ENCODE measurements at places on chromosomes 4 and X.

GRCh38 chr4:4730249-4730648, 129.2 kb upstream of the MSX1 start:
- DNase-seq, result no peak

DNA sequence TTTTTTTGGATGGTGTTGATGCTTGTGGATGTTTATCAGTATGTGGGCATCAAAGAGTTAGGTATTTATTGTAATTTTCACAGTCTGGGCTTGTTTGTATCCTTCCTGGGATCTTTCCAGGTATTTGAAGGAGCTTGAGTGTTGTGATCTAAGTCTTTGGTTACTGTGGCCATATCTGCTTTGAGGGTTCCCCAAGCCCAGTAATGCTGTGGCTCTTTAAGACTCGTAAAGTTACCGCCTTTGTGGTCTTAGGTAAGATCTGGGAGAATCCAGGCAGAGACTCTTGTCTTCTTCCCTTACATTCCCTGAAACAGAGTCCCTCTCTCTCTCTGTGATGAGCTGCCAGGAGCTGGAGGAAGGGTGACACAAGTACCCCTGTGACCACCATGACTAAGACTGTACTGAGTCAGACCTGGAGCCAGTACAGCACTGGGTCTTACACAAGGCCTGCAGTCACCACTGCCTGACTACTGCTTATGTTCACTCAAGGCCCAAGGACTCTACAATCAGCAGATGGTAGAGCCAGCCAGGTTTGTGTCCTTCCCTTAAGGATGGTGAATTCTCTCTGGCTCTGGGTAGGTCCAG, 62.2 kb downstream of the FMR1NB start:
- DNase-seq, result no peak

DNA sequence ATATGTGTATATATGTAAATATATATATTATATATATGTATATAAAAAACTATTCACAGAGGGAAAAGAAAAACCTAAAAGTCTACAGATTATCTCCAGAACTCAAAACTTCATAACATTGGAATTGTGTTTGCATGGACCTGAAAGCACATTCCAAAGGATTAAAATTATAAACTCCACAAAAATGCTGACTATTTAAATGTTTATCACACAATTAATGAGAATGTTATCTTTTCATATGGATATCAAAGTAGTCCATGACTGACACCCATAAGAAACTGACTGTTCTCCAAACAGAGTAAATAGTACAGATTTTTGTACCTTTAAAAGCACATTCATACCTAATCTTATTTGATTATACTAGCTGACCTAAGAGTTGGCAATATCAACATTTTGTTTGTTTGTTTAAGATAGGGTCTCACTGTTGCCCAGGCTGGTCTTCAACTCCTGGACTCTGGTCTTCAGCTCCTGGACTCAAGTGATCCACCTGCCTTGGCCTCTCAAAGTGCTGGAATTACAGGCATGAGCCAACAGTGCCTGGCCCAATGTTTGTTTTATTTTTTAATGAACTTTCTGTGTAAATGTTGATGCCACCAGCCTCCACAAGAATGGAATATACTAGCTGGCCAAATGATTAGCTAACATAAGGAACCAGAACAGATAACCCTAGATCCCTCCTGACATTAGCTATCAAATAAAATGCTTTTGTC, 50.0 kb downstream of the SLC39A8 start:
- DNase-seq, result no peak

DNA sequence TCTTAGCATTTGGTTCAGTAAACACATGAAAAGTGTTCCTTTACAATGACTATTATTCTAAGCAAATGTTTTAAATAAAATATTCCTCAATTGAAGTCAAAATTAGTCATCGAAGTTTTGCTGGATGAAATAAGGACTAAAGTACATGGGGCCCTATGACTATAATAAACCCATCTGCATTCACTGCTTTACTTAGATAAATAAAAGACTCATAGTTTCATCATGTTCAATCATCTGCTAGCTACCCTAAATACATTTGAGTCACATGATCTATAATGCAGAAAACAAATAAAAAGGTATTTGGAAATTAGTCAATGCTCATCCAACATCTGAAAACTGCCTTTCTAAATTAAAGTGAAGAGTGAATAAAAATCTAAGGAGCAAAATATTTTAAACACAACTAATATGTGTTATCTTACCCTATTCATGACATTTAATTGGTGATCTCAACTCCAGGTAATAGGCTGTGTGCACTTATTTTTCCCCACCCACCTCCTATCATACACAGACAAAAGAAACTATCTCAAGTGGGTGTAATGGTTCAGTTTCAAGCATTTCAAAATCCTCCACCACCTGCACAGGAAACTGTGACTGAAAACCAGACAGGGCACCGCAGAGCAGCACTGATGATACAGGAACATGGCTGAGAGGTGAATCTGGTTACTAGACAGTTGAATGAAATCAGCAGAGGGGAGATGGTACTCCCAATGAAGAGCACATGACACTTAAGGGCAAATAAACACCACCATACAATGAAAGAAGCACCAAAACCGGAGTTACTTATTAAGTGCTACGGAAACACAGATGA, 78.6 kb downstream of the CAMK2D start:
- DNase-seq, result peak; percentile 42

DNA sequence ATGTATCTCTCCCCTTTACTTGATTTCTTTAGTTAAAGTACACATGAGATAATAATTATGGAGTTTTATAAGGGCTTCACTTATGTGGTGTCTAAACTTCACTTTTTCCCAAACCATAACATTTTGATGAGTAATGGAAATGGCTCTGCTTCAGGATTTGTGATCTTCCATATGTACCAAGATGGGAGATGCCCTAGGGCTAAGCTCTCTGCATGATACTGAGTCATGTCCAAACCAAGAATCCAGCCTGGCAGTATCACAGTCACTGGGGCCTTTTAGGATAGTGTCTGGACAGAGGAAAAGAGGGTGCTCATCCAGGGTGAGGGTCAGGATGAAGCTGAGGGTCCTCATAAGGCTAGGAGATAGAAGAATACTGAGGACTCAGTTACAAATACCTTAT, 47.9 kb upstream of the PAGE3 start:
- DNase-seq, result no peak

- DNase-seq, result no peak
Observed at GRCh38 chrX:54049801-54050200, 5.5 kb upstream of the PHF8 start.

GRCh38 chr4:94508806-94509205, 57.1 kb downstream of the PDLIM5 start:
- DNase-seq, result no peak

- DNase-seq, result no peak
Observed at GRCh38 chr4:70768301-70768948, 46.7 kb downstream of the RUFY3 start.

- no peak for DNase-seq
Observed at GRCh38 chr4:67996127-67996526, 32.8 kb upstream of the TMPRSS11A start.

DNA sequence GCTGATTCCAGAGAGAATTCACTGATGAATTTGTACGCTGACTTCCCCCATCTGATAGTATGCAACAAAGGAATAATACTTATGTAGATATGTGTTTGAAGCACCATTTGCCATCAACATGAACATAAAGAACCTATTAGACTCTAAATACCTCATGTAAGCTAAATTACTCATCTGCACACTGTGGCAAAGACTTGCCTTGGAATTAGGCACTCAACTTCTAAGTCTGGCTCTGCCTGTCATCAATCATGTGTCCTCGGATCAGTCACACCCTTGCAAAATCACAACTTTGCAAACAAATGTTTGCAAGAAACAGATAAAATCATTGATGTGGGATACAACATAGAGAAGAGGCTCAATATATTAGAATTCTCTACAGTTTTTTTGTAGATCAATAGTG, 169.9 kb upstream of the LDB2 start:
- no peak for DNase-seq

DNA sequence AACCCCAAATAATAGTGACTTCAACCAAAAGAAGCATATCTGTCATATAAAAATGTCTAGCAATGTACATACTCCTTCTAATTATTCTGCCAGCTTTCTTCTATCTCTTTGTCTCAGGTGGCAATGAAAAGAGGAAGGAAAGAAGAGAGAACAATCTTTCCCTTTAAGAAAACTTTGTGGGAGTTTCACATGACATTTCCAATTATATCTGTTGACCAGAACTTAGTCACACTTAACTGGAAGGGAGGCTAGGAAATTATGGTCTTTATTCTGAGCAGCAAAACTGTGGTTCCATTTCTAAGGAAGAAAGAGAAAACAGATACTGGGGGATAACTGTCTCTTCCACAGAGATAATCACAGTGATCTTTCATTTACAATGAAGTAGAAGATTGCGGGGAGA, 12.9 kb upstream of the MAOA start:
- no peak for DNase-seq

DNA sequence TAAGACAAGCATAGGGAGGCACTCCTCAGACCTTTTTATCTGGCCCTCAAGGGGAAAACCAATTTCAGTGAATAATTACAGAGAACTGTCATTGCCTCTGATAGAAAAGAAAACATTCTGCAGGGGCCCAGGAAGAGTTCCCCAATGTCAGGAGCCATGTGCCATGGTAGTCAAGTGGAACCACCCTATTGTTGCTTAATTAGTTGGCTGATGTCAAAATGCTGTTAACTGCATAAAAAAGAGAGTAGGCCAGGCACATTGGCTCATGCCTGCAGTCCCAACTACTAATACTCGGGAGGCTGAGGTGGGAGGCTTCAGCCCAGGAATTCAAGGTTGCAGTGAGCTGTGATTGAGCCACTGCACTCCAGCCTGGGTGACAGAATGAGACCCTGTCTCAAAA, 28.6 kb upstream of the OGT start:
- no peak for DNase-seq

DNA sequence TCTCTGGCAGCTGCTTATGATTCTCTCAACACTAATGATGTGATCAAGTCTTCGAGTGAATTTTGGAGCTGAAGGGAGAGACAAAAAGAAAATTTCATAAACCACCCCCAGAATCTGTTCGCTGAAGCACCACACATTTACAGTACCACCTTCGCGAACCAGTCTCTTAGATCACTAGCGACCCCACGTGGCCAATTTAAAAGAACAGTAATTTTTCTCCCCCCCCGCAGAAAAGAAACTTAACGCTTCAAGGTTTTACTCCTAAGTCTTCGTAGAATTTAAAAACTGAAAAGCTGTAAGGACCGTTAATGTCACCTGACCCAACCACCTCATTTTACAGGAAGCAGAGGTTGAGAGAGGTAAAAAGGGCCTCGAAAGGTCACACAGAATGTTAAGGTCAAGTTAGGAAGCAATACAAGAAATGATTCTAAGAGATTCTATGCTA, 187.5 kb downstream of the QDPR start:
- DNase-seq, result peak; percentile 18

DNA sequence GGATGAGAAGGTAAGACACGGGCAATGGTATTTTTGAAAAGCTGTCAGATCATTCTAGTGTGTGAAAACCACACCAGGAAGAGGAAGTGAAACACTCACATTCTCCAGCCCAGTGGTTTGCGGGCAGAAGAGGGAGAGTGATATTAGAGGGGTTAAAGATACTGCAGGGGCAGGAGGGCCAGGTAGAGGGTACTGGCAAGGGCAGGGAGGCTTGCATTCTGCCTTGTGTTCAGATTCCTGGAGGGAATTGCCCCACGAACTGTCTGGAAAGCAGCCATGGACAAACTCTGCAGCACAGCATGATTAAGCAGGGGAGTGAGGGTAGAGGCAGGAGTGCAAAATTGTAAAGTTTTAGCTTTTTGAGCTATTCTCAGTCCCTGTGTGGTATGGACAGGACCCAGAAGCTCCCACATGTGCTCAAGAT, 30.9 kb downstream of the NIPAL1 start:
- peak; percentile 75 for DNase-seq

- DNase-seq, result no peak
Observed at GRCh38 chr4:108240366-108240765, 71.6 kb upstream of the LEF1 start.

- no peak for DNase-seq
Observed at GRCh38 chr4:118967393-118967792, 78.7 kb downstream of the SYNPO2 start.

DNA sequence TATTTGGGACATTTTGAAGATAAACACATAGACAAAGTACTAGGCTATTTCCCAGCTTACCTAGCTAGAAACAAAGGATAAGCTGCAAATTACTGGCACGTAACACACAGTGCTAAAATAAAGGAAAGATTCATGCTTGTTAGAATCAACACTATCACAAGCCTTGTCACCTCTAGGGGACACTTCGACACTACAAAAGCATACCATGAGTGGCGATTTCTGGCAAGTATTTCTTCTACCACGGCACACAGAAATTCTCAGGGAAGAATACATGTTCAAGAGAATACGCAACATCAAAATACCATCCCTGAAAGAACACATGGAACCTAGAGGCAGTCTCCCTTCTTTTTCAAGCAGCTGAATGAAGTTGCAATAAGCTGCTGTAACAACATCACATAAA, 5.1 kb downstream of the MECP2 start:
- DNase-seq, result no peak

DNA sequence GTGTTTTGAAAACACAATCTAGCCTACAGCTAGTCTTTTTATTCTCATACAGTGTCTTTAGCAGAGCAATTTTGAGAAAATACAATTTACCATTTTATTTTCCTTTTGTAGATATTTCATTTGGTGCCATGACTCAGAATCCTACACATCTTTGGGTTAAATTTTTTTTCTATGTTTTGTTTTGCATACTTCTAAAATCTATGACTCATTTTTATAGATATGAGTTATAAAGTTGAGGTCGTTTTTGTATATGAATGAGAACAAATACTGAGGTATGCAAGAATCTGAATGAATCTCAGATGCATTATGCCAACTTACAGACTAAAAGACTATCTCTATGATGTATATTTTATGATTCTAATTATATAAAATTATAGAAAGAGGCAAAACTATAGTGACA, 206.5 kb upstream of the ANXA10 start:
- DNase-seq, result no peak

DNA sequence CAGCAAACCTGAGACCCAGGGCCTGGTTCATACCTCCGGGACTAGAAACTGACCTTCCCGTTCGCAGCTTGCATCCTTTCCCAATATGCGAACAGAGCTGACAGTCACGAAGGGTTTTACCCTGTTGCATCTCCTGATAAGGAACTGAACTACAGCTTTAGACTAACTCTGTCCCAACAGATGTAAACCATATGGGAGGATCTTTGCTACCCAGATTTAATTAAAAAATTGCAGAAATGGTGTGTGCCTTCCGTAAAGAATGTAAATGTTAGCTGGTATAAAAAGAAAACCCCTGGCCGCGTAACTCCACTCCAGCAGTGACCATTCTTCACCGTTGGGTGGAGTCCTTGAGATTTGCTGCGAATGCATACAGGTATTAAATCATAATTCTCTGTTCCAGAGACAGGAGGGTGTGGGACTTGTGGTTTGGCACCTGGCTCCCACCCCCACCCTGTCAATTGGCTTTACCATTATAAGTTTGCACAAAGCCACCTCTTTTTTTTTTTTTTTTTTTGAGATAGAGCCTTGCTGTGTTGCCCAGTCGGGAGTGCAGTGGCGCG, 40.6 kb upstream of the SORCS2 start:
- DNase-seq, result no peak

DNA sequence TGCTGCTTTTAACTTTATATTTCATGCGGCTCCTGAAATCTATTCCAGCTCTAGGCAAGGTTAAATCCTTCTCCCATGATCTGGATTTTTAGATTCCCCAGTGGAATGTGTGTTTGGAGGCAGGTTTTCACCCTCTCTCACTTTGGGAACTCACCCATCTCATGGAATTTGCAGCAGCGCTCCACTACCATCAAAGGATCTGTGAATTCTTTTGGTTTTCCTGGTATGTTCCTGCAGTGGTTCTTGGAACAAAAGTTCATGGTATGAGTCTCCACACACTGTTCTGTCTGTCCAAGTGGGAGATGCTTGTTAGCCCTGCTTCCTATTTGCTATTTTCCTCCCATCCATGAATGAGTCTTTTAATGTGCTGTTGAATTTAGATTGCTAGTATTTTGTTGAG, 14.0 kb downstream of the APOOL start:
- no peak for DNase-seq

Measured in stimulated activated CD8-positive, alpha-beta memory T cell treated with anti-CD3 and anti-CD28 coated beads, Interleukin-15, amount 100 ng/mL, for 4 hours (primary cell).